Activated CD4-positive, alpha-beta T cell treated with anti-CD3 and anti-CD28 coated beads, Interleukin-2, amount 50 U/mL, for 4 hours (primary cell): ENCODE measurements at places on chromosomes 11 and 22.

- no peak for DNase-seq
Observed at GRCh38 chr11:73137262-73137943, 4.7 kb downstream of the FCHSD2 start.

GRCh38 chr11:123797114-123797513, 9.0 kb downstream of the OR6M1 start:
- no peak for DNase-seq

DNA sequence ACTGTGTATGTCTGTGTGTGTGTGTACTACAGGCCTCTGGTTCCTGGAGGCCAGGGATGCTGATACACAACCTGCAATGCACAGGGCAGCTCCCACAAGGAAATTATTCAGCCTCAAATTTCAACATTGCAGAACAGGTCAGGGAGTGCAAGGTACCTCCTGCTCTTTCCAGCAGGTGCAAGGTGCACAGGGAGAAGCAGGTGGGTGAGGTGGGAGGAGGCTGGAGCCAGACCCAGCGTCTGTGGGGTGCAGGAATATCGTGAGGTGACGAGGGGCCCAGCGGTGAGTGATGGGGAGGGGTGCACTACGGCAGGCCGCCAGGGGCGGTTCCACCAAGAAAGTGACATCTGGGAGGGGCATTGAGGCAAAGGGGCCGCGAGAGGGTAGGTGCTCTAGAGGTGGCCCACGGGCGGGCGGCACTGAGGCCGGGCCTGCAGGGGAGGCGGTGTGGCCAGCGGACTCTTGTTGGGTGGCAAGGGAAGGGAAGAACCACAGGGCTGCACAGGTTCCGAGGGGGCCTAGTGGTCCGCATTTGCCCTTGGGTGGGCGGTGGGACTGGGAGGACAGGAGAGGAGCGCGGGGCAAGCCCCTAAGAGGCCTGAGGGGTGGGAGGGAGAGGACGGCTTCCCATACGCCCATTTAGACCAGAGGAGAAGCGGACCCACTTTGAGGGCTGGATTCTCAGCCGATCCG, 21.6 kb downstream of the DGCR6L start:
- no peak for DNase-seq

GRCh38 chr11:85027346-85027745, 599.8 kb downstream of the DLG2 start:
- no peak for DNase-seq

DNA sequence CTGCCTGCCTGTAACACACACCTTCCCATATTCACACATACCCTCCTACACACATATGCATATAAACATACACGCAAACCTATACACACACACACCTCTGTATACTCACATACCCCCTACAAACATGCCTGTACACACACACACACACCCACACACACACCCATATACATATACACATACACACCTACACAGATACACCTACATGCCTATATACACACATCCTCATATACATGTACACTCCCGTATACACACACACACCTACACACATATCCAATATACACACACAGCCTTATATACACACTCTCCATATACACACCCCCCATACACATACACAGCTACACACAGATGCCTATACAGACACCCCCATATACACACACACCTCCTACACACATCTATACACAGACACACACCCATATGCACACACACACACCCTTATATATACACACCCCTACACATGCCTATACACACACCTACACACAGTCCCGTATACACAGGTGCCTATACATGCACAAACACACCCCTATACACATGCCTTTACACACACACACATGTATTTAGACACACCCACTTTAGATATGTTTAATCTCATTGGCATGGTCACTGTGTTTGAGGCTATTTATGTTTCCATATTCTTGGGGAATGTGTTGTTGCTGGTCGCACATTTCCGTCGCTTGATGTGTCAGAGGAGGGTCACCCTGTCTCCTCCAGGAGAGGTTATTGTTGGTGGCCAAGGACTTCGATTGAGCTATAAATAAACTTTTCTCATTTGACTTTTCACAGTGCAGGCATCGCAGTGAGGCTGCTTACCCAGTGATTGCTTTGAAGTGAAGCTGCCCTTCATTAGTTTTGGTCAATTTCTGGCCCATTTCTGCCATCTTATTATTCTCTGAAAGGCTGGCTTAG, 243.3 kb downstream of the TBC1D22A start:
- DNase-seq, result no peak

GRCh38 chr11:134841411-134841810, 429.4 kb upstream of the B3GAT1 start:
- DNase-seq, result no peak

GRCh38 chr11:121615501-121615900, 162.7 kb upstream of the SORL1-AS1 start:
- no peak for DNase-seq

DNA sequence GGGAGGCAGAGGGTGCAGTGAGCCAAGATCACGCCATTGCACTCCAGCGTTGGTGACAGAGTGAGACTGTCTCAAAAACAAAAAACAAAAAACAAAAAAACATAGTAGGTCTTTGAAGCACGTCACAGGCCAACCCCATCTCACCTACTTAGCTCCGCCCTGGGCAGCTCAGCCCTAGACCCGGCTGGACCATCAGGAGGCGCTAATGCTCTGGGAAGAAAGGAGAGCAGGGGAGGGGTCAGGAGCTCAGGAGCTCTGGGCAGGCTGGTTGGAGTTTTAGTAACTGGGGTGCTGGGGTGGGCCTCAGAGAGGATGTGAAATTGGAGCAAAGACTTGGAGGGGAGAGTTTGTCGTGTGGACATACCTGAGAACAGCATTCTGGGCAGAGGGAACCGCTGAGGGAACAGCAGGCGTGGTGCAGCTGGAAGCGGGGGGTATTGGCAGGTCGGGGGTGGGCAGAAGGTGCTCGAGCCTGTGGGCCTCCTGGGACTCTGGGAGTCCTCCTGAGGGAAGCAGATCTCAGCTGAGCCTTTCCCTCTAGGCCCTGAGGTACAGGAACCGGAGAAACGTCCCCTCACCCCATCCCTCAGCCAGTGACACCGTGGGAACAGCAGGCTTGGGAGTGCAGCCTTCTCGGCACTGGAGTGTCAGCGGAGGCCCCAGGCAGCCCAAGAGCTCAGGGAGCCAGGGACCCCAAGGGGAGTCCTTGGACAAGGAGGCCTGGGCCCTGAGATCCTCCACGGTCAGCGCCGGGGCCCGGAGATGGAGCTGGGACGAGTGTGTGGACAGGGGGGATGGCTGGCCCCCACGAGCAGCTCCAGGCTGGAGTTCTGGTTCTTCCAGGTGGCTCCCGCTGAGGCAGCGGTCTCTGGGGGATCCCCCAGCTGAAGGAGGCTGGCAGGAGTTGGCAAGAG, 2.2 kb upstream of the RPS6KA4 start:
- DNase-seq, result no peak

DNA sequence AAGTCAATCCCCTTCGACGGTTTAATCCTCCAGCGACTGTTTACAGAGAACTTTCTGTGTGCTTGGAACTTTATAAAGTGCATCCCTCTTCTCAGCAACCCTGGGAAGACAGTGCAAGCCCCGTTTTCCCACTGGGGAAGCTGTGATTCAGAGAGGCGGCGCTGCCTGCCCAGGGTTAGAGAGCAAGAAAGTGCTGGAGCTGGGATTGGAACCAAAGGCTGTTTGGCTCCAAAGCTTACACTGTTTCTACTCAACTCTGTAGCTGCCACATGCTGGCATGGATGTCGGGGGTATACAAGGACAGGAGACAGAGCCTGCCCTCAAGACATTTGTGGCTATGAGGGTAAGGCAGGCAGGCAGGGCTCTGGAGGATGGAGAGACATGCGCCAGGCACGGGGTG, 13.0 kb downstream of the FBLN1 start:
- DNase-seq, result no peak

- DNase-seq, result no peak
Observed at GRCh38 chr11:7050191-7050590, 29.9 kb downstream of the NLRP14 start.

DNA sequence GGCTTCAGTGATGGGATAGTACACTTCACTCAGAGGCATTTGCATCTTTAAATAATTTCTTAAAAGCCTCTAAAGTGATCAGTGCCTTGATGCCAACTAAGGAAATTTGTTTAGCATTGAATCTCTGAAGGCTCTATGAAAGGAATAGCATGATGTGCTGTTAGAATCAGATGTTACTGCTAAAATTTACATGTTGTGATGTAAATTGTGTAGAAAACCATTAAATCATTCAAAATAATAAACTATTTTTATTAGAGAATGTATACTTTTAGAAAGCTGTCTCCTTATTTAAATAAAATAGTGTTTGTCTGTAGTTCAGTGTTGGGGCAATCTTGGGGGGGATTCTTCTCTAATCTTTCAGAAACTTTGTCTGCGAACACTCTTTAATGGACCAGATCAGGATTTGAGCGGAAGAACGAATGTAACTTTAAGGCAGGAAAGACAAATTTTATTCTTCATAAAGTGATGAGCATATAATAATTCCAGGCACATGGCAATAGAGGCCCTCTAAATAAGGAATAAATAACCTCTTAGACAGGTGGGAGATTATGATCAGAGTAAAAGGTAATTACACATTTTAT, 4.6 kb downstream of the MALAT1 start:
- no peak for DNase-seq

DNA sequence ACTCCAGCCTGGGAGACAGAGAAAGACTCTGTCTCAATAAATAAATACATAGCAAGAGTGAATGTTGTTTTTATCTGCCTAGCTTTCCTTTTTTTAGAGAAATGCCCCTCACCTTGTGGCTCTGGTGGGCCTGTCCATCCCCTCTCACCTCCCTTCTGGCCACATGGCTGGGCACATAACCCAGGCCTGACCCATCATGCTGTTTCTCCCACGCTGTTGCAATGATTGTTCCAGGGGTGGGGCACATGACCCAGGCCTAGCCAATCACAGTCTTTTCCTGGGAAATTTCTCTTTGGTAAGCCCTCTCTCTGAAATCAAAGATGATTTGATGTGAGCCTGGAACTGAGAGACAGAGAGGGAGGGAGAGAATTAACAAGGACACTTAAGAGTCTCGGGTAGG, 5.5 kb upstream of the CYTH4 start:
- no peak for DNase-seq

- no peak for DNase-seq
Observed at GRCh38 chr11:134124660-134125451, 56.0 kb downstream of the JAM3 start.

DNA sequence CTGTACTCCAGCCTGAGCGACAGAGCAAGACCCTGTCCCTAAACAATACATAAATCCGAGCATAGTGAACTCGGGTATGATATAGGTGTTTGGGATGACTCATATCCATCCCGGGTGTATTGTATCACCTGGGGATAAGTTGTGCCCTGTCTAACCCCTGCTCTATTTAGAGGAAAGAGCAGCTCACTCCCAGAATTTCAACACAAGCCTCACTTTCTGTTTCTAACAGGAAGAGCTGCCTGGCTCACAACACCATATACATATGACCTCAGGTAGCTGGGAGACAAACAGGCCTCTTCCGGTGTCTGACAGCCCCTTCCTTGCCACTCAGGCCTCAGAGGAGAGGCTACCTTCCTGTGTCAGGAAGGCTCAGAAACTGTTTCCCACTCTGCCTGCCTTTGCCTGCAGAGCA, 9.9 kb upstream of the MICALL1 start:
- DNase-seq, result no peak
